ENCODE measurements at places on chromosomes 13 and 19. TPM values are rescaled to one million over a fixed set of nuclear protein-coding genes. Genes with fewer than 3 reads are reported as not detected.

DNA sequence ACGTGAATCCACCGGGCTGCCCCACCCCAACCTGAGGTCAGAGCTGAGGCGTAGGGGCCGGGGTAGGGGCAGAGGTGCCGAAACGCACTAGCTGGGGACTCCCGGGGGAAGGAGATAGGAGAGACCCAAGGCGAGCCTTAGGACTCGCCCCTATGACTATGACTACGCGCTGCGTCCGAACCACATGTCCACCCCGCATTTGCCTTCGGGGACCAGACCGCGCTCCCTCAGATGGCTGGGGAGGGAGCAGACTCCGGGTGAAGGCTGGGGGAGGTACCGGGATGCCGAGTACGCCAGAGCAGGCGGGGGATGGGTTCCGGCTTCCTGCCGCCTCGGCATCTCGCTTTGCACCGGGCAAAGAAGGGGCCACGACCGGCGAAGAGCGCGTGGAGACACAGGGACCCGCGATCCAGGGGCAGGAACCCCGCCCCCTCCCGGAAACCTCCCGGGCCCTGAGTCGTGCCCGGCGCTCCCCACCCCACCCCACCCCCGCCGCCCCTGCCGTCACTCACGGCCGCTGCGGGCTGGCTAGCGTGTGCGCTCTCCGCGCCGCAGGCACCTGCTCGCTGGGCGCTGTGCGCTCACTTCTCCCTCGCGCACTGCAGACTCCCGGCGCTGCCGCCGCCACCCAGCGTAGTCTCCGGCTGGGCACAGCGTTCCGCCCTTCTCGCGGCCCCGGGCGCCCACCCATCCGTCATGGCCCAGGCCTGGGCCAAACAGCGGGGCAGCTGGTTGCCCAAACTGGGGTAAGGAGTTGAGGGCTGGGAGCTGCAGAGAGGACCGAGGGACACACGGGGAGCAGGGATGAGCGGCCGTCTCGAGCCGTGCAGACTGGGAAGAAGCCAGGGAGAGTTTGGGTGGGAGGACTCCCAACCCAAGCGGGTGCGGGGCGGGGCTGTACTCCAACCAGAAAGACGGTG is 622 bp upstream of the VSTM2B start:
- peaks cover 67% of the 10 kb centered on the region for H3K27me3 ChIP-seq
- peak overlapping the region; percentile 40 for H3K4me3 ChIP-seq
- peak; percentile 76 for DNase-seq

GRCh38 chr19:22052644-22053013 is 345 bp downstream of the ZNF257 start:
- no peak overlapping the region for H3K4me3 ChIP-seq
- no peak overlapping the region for H3K27ac ChIP-seq
- no peaks in the 10 kb centered on the region for H3K4me1 ChIP-seq
- no peaks in the 10 kb centered on the region for H3K36me3 ChIP-seq
- H3K27me3 ChIP-seq = no peaks in the 10 kb centered on the region

DNA sequence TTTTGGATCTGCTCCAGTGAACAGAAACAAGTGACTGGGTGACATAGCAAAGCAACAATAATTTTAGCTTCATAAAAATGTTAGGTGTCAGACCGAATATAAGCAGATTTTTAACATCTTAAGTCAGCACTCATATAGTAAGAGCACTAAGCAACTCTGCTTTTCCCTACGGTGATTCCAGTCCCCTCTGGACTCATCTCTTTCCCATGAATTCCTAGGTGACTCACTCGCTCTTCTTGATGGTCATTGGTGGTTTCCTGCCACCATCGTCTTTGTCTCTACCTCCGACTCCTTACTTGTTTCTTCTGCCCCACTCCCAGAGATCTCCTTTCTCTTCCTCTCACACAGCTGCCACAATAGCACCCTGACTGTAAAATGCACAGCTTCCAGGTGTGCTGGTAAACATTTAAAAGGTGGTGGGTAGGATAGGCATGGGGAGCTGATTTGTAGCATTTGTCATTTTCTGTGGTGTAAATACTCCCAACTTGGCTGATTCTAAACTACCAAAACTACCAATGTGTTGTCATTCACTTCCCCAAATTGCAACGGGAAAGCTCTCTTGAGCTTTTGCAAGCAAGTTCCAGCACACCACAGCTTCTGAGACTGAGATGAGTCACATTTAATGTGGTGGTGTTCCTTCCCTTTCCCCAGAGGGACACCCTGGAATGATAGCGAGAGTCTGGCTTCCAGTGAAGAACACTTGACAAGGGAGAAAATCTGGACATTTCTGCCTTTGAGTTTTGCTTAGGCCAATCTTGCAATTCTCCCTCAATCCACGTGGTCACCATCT is 42.8 kb upstream of the CLDN10 start:
- no peak overlapping the region for H3K4me3 ChIP-seq
- DNase-seq = no peak
- H3K36me3 ChIP-seq = no peaks in the 10 kb centered on the region
- no peak overlapping the region for H3K27ac ChIP-seq

DNA sequence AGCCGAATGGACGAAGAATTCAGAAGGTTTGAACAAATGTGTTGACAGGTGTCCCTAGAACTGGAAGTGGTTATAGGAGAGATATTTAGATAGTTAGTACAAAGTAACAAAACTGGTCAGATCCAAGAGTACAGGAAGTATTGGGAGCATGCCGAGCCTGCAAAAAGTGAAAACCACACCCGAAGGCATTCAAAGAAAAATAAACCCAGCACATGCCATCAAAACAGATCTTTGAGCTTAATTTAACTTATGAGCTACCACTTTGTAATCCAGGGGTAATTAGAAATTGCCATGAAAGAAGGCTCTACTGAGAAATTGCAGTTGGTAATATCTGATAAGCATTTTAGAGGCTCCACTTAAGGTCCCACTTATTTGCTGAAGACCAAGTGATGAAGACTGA is 214.2 kb downstream of the DNAJC15 start:
- no peak overlapping the region for H3K4me3 ChIP-seq
- H3K4me1 ChIP-seq = peaks cover 32% of the 10 kb centered on the region
- DNase-seq = no peak
- H3K27ac ChIP-seq = no peak overlapping the region
- H3K27me3 ChIP-seq = no peaks in the 10 kb centered on the region

DNA sequence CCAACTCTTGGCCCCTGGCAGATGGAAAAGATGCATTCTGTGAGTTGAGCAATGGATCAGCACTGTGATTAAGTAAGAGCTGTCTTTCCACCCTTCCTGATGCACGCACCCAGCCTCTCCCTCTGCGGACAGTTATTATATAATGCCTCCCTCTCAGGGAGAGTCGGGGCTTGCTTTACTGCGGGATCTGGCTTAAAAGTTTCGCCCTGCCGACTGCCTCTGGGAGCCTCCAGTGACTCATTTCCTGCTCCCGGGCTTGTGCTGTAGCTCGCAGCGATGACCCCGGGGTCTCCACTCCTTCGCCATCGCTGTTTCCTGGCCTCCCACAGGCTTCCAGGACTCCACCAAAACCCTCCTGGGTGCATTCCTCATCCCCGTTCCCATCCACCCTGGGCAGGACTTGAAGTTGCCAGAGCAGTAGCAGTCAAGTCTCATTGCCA is 107.4 kb upstream of the SLC7A1 start:
- H3K4me3 ChIP-seq = peak overlapping the region; percentile 43
- no peaks in the 10 kb centered on the region for H3K27me3 ChIP-seq

TTC9B gene
- total RNA-seq = not detected

- no peak overlapping the region for H3K27ac ChIP-seq
- peaks cover 18% of the 10 kb centered on the region for H3K27me3 ChIP-seq
- no peak overlapping the region for H3K4me3 ChIP-seq
- no peaks in the 10 kb centered on the region for H3K36me3 ChIP-seq
Measured at GRCh38 chr13:36737524-36738083, 63.8 kb downstream of the SERTM1 start.

ZNF99 gene
- total RNA-seq = not detected

ACP5 gene
- total RNA-seq = 0.45 TPM

DNA sequence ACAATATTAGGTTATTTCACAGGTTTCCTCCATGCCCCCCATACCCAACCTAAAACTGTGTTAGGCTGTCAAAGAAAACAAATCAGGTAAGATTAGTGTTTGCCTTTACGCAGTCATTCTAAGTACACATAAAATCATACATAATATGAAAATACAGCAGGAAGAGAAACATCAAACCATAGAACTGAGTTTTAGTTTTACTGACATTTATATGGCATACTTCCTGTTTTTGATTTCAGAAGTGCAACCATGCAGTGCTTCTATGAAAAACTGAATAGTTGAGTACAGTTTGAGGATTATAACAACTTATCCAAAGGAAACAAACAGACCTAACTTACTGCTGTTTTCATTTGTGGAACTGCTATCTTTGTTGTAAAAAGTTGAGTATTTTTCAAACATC is 91.3 kb downstream of the KCNRG start:
- no peaks in the 10 kb centered on the region for H3K36me3 ChIP-seq
- no peak overlapping the region for H3K4me3 ChIP-seq
- no peaks in the 10 kb centered on the region for H3K27me3 ChIP-seq
- no peak overlapping the region for H3K27ac ChIP-seq

GRCh38 chr13:69468624-69469023 is 639.0 kb upstream of the ATXN8OS start:
- H3K27me3 ChIP-seq = no peaks in the 10 kb centered on the region
- H3K27ac ChIP-seq = no peak overlapping the region
- no peak overlapping the region for H3K4me3 ChIP-seq
- no peaks in the 10 kb centered on the region for H3K4me1 ChIP-seq

ZNF324 gene
- 12.6 TPM for total RNA-seq

ZNF221 gene
- 8.7 TPM for total RNA-seq

DNA sequence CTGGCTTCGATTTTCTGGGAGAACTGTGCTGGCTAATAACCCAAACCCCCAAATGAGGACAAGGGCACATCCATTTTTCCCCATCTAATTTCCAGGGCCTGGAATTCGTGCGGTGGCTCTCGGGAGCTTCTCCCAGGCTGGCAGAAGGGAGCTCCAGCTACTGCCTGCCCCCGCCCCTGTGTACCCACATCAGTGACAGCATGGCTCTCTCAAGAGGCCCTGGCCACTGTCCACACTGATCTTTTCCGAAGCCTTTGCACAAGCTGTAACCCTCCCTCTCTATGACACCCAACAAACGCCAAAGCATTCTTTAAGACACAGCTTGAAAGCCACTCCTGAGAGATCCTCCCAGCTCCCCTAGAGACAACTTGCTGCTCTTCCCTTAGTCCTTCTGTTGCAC is 73.1 kb downstream of the ZIC5 start:
- H3K4me3 ChIP-seq = no peak overlapping the region
- H3K36me3 ChIP-seq = no peaks in the 10 kb centered on the region
- peaks cover 23% of the 10 kb centered on the region for H3K4me1 ChIP-seq
- H3K27me3 ChIP-seq = no peaks in the 10 kb centered on the region

PNMA8A gene
- 10.1 TPM for total RNA-seq

DNA sequence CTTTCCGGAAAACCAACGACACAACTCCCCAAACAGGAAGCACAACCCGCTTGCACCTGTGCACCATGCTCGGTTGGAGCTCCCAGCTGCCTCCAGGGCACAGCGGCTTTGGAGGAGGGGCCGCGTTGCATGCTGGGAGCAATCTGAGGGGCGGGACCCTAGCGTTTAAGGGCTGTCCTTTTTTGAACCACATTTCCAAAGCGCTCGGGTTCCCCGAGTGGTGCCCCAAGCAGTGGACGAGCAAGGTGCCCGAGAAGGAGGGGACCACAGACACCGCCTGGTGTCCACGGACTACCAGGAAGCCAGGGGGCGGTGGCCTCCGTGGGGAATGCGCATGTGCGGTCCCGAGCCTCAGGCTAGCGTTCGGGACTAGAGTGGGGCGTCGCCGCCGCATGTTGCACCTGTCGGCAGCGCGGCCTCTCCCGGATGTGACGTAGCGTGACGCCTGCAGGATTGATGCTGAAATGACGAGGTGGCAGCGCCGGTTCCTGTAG is 11.9 kb upstream of the ZNF57 start:
- no peaks in the 10 kb centered on the region for H3K36me3 ChIP-seq
- H3K27ac ChIP-seq = no peak overlapping the region
- DNase-seq = no peak
- no peaks in the 10 kb centered on the region for H3K4me1 ChIP-seq
- peaks cover 5% of the 10 kb centered on the region for H3K27me3 ChIP-seq

ZNF530 gene
- 3.4 TPM for total RNA-seq

Data from chondrocyte (in vitro differentiated cells).